ENCODE measurements at places on chromosomes 7 and 10.

- no peak for DNase-seq
These were observed 18.3 kb downstream of the FAM171A1 start for GRCh38 chr10:15352836-15353235.

- DNase-seq = no peak
These were observed 27.8 kb downstream of the ABI1 start for GRCh38 chr10:26832960-26833359.

GRCh38 chr10:111516144-111516543 lies 439.3 kb downstream of the ADRA2A start:
- DNase-seq = no peak

- no peak for DNase-seq
These were observed 371.8 kb downstream of the MDFIC start for GRCh38 chr7:115293628-115294240.

GRCh38 chr10:78301891-78302738 lies 268.5 kb downstream of the RPS24 start:
- DNase-seq = peak; percentile 10

Data from Caki2 (cell line).